GM03348 (cell line): ENCODE measurements at places on chromosomes 6 and 20.

- DNase-seq: no peak
These were observed 155.8 kb downstream of the GRM4 start for GRCh38 chr6:33990061-33990541.

DNA sequence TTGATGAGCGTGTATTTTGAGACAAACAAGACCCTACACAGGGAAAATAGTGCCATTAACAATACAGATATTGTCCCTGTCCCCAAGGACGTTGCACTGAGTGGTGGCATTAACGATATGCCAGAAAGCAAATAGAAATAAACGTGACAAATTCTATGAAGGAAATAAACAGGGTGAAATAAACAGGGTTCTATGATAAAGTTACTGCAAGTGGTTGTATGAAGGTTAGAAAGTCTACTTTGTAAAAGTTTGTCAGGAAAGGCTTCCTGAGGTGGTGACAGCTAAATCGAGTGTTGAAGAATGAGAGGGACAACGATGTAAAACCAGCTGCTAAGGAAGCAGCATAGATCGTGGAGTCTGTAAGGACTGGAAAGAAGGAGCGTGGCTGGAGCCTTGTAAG lies 380.2 kb downstream of the LAMA2 start:
- no peak for DNase-seq

GRCh38 chr20:62346398-62347150 lies 20.5 kb downstream of the LAMA5 start:
- no peak for DNase-seq

DNA sequence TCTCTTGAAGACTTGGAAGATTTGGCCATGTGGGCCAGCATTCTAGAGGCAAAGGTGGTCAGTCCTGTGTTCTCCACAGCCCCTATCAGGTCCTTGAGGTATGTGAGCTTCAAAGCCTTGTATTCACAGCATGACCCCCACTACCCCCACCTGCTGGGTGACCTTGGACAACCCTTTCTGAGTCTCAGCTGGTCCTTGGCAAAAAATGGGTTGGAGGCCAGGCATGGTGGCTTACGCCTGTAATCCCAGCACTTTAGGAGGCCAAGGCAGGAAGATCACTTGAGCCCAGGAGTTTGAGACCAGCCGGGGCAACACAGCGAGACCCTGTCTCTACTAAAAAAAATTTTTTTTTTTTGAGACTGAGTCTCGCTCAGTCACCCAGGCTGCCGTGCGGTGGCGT lies 42.6 kb downstream of the UBE2V1 start:
- DNase-seq: no peak

DNA sequence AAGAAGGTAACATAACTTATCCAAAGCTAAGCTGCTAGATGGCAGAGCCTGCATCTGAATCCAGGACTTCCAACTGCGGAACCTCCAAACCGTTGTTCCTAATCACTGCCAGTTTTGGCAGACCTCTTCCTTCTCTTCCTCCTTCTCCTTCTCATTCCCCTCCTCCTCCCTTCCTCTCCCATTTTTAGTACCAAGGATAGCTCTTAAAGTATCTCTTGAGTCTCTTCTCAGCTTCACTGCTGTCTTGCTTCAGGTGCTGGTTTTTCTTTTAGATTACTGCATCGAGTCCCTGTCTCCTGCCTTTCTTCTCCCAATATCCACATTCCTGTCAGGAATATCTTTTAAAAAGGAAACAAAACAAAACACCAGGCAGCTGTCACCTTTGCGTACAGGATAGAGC lies 77.1 kb downstream of the CDYL start:
- no peak for DNase-seq

DNA sequence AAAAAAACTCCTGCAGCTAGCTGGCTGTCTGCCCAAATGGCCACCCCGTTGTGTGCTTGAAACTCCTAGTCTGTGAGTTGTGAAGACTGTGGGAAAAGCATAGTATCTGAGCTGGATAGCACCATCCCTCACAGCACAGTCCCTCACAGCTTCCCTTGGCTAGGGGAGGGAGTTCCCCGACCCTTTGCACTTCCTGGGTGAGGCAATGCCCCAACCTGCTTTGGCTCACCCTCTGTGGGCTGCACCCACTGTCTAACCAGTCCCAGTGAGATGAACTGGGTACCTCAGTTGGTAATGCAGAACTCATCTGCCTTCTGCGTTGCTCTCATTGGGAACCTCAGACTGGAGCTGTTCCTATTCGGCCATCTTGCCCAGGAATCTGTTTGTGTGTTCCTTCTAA lies 260.6 kb upstream of the STXBP5 start:
- no peak for DNase-seq

- DNase-seq: peak; percentile 40
These were observed 412.7 kb downstream of the GRIK2 start for GRCh38 chr6:101806241-101806640.

DNA sequence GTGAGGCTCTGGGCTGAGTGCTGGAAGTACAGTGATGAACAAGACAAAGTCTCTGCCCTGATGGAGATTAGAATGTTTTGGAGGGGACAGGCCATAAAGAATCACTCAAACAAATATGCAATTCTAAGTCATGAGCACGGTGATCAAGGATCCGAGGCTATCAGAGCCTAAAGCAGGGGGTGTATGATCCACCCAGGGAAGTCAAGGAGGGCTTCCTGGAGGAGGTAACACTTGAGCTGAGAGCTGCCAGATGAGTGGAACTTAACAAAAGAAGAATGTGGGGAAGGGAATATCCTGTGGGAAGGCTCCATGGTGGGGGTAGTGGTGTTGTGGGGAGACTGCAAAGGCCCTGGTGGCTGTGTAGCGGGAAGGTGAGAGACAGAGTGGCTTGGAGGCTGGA lies 12.2 kb downstream of the BPIFB4 start:
- DNase-seq: no peak

DNA sequence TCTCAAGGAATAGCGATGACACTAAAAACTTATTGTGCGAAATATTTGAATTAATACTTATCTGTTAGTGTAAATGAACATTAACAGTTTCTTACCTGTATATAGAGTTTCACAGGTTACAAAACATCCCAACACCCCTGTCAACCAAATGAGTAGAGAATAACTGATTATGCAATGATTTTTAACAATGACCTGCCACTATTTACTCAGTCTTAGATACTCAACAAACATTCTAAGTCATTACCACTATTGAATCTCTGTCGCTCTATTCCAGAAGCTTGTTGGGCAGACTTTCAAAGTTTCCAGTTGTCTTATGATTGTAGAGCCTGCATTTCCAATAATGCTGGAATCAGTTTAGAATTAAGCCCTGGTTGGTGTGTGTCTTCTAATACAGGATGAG lies 85.5 kb downstream of the RNF182 start:
- no peak for DNase-seq

DNA sequence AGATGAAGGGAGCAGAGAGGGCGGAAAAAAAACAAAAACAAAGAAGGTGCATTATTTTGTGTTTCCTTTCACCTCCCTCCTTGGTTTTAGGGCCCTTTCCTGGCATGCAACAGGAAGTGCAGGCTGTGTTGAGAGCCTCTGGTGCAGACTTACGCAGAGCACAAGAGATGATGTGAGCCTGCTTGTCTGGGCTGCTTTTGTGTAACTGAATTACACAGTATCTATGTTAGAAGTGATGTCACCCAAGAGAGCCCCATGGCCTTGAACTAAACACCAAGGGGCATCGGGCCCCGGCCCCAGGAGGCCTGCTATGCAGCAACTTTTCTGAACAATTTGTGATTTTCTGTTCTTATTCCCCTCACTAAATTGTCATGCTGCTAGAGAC lies 25.5 kb downstream of the GNAS start:
- no peak for DNase-seq

GRCh38 chr20:62598761-62599194 lies 43.5 kb upstream of the SLCO4A1 start:
- no peak for DNase-seq

DNA sequence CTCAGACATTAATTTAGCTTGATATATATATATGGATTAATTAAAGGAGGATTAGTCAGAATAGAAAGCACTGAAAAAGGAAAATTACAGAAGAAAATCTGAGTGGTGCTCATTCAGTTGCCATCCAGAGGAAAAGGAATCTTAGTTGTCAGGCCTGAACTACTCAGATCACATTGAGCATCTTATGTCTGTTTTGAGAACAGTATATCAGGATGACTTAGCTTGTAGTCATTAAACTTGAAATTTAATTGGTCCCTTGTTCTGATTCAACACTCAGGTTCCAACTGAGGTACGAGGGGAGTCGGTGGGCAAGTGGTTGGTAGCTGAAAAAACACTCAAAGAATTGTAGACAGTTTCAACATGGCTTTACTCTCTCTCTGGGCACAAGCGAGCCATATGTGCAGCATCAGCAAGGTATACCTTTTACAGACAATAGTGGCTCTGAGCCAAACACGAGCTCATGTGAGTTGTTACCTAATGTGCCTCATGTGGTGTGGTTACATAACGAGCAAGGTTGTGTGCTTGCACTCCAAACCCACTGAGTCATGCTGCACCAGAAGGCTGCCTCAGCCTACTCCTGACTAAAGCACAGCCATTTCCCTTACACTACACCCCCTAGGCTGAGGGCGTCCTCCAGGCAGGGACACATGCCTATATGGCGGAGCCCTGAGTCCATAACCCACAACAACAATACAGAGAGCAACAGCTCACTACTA lies 73.0 kb upstream of the HMGN3 start:
- no peak for DNase-seq

DNA sequence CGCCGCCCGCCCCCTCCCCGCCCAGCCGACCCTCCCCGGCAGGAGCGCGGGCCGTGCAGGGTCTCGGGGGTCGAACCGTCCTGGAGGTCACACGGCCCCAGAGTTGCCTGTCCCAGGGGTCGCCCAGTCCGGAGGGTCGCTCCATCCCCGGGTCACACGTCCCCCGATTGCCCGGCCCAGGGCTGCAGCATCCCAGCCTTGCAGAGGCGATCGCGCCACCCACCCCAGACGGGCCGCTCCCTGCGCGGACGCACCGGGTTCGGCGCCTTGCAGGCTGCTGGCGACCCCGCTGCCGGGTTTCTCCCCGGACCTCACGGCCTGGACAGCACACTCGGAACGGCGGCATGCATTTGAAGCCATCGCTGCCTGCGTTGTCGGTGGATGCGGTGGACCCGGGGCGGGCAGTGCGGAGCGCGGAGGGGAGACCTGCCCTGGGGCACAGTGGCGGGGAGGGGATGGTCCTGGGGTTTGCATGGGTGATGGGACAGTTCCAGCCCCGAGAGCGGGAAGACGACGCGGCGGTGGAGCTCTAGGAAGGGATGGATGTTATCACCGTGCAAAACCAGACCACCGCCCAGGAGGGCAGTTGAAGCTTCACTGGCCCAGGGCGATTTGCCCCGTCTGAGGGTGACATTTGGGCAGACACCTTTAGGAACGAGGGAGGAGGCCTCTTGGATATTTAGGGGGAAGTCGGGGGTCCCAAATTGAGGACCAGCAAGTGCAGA lies 22.7 kb upstream of the FRMD1 start:
- DNase-seq: no peak

- no peak for DNase-seq
These were observed 1830.0 kb upstream of the DEFB115 start for GRCh38 chr20:29427201-29428060.

DNA sequence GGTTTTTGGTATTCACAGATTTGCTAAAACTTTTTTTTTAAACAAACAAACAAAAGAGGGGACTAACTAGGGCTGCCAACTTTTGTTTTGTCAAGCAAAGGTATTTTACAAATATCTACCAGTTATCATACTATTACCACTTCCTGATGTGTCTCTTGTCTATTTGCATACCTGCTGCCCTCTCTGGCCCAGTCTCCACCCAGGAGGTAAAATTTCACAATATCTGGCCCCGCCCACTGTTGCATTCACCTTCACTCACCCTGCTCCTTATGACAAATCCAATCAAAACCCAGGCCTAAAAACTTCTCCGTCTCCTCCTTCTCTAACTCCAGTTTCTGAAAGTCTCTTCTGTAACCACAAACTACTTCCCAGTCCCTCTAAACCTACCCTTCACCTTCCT lies 82.2 kb downstream of the TRERF1 start:
- no peak for DNase-seq

GRCh38 chr6:165671222-165671768 lies 8.3 kb upstream of the PDE10A start:
- no peak for DNase-seq

DNA sequence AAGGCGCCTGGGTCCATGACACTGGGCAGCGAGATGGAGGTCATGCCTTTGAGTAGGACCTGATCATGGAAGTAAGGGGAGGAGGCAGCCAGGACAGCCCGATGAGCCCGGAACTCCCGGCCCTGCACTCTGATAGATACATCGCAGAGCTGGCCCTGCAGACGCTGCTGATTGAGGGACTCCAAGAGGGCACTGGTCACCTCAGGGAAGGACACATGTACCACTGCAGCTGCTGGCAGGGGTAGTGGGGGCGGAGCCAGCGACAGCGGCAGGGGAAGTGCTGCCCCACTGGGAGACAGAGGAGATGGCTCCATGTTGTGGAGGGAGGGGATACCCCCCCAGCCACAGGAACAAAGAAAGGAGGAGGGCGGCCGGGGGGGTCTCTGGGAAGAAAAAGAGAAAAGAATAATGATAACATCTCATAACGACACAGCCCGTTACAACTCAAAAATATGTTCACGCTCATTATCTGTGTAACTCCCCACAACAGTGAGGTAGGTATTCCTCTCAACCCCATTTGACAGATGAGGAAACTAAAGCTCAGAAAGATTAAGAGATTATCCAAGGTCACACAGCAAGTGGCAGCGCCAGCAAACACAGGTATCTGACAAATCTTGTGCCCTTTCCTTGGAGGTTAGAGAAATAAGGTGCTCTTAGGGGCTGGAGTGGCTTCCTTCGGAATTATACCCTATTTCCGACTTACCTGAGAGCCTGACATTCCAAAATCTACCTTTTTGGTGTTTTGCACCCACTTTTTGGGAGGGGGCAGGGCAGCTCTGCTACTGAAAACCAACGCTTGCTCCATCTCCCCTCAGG lies 733 bp downstream of the ZBTB22 start:
- DNase-seq: no peak

DNA sequence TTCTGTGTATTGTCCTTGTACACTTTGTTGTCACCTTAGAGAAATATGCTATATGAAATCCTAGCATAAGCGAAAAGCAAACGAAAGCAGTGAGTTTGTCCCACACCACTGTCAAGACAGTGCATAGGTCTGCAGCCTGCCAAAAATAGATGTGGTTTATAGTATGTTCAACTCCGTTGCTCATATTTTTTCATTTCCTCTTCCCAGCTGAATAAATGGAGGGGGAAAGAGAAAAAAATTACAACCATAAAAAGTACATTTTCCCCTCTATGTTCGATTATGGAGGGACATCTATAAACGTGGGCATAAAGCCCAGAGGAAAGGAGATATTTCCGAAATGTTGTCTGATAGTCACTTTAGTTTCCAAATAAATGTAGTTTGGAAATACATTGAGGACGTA lies 25.8 kb downstream of the PRL start:
- no peak for DNase-seq

DNA sequence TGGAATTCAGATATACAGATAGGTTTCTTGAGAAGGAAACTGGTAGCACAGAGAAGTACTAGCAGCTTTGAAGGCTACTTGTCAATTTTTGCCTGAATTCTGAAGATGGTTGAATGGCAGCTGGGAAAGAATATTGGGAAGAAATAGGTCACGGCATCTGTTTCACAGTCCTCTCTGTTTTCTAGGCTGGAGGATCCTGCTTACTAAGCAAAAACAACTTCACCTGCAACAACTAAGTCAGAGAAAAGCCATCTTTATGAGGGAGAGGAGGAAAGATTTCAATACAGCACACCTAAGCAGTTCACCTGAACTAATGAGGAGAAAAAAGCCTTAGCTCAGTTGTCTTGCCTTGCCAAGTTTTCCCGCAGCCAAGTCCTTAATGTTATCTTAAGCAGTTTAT lies 975.5 kb upstream of the EPHA7 start:
- no peak for DNase-seq

- DNase-seq: no peak
These were observed 140.4 kb downstream of the SAMD5 start for GRCh38 chr6:147648916-147649315.
